ENCODE measurements at places on chromosomes 16 and 17. TPM values are rescaled to one million over a fixed set of nuclear protein-coding genes. Genes with fewer than 3 reads are reported as not detected.
A peak's percentile ranks its signal among the peaks of the same experiment; 100 is the strongest.

GRCh38 chr17:80428363-80428762 lies 13.4 kb downstream of the ENDOV start:
- no peaks in the 10 kb centered on the region for H3K4me1 ChIP-seq
- no peak overlapping the region for H3K4me3 ChIP-seq
- no peaks in the 10 kb centered on the region for H3K27me3 ChIP-seq
- H3K27ac ChIP-seq = no peak overlapping the region

GRCh38 chr17:29620271-29620670 lies 2.4 kb downstream of the CORO6 start:
- no peaks in the 10 kb centered on the region for H3K27me3 ChIP-seq
- no peak for DNase-seq
- no peak overlapping the region for H3K4me3 ChIP-seq
- no peaks in the 10 kb centered on the region for H3K36me3 ChIP-seq

DNA sequence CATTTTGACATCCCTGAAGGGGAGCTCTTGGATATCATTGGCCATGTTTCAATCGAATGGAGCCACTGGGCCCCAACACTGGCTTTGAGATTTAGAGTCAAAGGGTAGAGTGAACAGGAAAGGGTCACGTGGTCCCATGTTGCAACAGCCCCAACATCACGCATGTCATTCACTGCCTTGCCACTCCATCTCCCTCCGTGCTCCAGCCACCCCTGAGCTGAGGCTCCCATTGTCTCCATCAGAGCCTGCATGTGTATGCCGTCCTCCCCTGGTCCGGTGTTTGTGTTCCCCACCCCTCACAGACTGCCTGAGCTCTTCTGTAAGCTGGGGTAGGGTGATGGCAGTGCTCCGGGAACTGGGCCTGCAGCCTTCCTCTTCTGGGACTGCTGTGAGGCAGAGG lies 12.1 kb downstream of the NFE2L1 start:
- H3K27me3 ChIP-seq = no peaks in the 10 kb centered on the region
- no peak overlapping the region for H3K27ac ChIP-seq
- H3K36me3 ChIP-seq = no peaks in the 10 kb centered on the region
- no peak for DNase-seq

DNA sequence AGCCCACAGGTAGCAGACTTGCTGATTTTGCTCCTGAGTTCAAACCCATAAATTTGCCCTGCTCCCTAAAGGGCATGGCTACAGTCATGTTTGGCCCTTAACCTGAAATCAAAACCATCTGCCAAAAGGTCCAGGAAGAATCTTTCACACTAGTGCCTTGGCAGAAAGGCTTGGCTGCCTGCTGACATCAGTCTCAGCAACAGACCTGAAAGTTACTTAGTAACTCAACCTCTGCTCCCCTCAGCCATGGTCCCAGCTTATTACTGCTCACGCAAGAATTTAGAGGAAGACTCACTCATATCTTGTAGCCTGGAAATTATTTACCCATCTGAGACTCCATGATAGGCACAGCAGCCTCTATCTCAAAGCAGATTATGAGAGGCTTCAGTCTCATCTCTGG lies 98.0 kb upstream of the KIF2B start:
- H3K4me1 ChIP-seq = no peaks in the 10 kb centered on the region
- H3K27me3 ChIP-seq = no peaks in the 10 kb centered on the region
- no peak overlapping the region for H3K27ac ChIP-seq
- no peaks in the 10 kb centered on the region for H3K36me3 ChIP-seq

GRCh38 chr17:33475594-33475993 lies 182.5 kb upstream of the ASIC2 start:
- DNase-seq = no peak
- no peaks in the 10 kb centered on the region for H3K27me3 ChIP-seq
- no peaks in the 10 kb centered on the region for H3K4me1 ChIP-seq
- H3K27ac ChIP-seq = no peak overlapping the region
- no peaks in the 10 kb centered on the region for H3K36me3 ChIP-seq
- no peak overlapping the region for H3K4me3 ChIP-seq

GRCh38 chr16:56911771-56912571 lies 20.0 kb upstream of the HERPUD1 start:
- H3K27ac ChIP-seq = peak overlapping the region; percentile 45
- no peak overlapping the region for H3K4me3 ChIP-seq
- H3K36me3 ChIP-seq = no peaks in the 10 kb centered on the region
- peak; percentile 38 for DNase-seq

DNA sequence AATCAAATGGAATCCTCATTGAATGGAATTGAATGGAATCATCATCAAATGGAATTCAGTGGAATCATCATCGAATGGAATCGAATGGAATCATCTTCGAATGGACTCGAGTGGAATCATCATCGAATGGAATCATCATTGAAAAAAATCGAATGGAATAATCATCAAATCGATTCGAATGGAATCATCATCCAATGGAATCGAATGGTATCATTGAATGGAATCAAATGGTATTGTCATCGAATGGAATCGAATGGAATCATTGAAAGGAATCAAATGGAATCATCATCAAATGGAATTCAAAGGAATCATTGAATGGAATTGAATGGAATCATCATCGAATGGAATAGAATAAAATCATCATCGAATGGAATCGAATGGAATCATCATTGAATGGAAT lies 619.3 kb downstream of the TP53TG3F start:
- no peaks in the 10 kb centered on the region for H3K36me3 ChIP-seq
- no peaks in the 10 kb centered on the region for H3K27me3 ChIP-seq
- DNase-seq = no peak
- H3K4me3 ChIP-seq = no peak overlapping the region

GRCh38 chr16:75027520-75028300 lies 28.9 kb downstream of the ZNRF1 start:
- H3K36me3 ChIP-seq = no peaks in the 10 kb centered on the region
- no peak overlapping the region for H3K4me3 ChIP-seq
- no peak for DNase-seq
- H3K27ac ChIP-seq = no peak overlapping the region

- no peak for DNase-seq
- H3K4me3 ChIP-seq = no peak overlapping the region
- H3K4me1 ChIP-seq = no peaks in the 10 kb centered on the region
- H3K27me3 ChIP-seq = no peaks in the 10 kb centered on the region
Measured at GRCh38 chr17:57624386-57624785, 120.7 kb downstream of the CCDC182 start.

Gene IRX3
- total RNA-seq = 0.61 TPM

Gene KRT25
- not detected for total RNA-seq

Gene TEX19
- not detected for total RNA-seq

All from ovary (tissue), 10 donors.